Skeletal muscle cell (primary cell): ENCODE measurements at places on chromosomes 5 and 9.

- DNase-seq: no peak
Observed at GRCh38 chr5:91176288-91177016, 206.7 kb downstream of the ARRDC3 start.

DNA sequence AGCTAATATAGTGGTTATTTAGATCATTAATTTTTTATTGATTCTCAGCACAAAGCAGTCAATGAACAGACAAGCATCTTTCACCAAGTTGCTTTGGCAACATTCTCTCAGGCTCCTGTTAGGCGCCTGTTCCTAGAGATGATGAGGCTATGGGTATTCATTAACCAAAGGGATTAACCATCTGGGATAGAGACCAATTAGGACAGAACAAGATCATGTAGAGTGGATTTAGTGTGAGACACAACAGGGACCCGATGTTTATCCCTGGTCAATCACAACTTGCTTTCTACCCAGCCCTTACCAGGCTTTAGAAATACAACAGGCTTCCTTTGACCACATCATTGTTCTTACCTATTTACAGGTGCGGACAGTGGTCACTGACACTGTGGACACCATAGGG lies 82.2 kb downstream of the PJA2 start:
- no peak for DNase-seq

DNA sequence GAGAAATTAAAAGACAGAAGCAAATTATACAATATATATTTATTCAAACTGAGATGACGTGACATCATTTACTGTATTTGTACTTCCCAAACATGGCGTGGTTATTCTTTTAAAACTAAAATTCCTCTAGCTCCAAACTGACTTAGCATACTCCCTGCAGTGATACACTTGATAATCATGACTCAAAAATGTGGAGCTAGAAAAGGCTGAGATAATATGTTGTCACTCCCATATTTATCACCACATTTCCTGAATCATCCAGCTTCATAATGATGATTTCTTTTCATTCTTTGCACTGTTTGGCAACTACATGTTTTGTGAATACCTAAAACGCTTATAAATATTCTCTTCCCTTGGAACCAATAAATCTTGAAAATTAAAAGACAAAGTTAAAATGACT lies 341.0 kb downstream of the EBF1 start:
- no peak for DNase-seq

DNA sequence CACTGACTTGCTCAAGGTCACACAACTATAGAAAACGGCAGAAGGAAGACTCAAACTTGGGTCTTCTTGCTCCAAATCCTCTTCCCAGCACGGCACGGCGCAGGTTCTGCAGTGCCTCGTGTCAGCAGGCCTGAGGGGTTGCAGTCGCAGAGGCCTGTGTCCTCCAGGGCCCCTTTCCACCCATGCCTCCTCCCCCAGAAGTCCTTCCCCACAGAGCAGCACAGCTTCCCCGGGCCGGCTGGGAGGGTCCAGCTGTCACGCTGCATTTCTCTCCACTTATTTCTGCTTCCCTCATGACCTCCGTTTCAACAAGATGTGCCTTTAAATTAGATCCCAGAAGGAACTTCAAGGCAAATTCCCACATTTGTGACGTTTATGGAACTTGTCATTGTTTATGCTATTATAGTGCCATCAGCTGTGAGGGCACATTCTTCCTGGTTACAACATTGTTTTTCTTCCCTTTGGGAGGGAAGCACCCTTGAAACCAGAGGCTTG lies 148.4 kb downstream of the C5orf15 start:
- no peak for DNase-seq

DNA sequence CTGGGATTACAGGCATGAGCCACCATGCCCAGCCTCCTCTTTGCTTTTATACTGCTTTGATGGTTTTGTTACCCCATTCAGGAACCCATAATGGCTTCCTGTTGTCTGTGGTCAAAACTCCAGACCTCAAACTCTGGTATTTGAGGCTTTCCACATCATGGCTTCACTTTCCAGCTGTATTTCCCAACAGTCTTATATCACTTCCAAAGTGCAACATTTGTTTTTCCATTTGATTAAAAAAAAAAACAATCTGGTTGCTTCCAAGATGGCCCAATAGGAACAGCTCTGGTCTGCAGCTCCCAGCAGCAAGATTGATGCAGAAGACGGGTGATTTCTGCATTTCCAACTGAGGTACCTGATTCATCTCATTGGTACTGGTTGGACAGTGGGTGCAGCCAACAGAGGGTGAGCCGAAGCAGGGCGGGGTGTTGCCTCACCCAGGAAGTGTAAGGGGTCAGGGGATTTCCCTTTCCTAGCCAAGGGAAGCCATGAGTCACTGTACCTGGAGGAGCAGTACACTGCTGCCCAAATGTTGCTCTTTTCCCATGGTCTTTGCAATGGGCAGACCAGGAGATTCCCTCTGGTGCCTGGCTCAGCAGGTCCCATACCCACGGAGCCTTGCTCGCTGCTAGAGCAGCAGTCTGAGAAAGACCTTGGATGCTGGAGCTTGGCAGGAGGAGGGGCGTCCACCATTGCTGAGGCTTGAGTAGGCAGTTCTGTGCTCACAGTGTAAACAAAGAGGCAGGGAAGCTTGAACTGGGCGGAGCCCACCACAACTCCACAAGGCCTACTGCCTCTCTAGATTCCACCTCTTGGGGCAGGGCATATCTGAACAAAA lies 458.4 kb downstream of the KDM4C start:
- DNase-seq: peak; percentile 28

DNA sequence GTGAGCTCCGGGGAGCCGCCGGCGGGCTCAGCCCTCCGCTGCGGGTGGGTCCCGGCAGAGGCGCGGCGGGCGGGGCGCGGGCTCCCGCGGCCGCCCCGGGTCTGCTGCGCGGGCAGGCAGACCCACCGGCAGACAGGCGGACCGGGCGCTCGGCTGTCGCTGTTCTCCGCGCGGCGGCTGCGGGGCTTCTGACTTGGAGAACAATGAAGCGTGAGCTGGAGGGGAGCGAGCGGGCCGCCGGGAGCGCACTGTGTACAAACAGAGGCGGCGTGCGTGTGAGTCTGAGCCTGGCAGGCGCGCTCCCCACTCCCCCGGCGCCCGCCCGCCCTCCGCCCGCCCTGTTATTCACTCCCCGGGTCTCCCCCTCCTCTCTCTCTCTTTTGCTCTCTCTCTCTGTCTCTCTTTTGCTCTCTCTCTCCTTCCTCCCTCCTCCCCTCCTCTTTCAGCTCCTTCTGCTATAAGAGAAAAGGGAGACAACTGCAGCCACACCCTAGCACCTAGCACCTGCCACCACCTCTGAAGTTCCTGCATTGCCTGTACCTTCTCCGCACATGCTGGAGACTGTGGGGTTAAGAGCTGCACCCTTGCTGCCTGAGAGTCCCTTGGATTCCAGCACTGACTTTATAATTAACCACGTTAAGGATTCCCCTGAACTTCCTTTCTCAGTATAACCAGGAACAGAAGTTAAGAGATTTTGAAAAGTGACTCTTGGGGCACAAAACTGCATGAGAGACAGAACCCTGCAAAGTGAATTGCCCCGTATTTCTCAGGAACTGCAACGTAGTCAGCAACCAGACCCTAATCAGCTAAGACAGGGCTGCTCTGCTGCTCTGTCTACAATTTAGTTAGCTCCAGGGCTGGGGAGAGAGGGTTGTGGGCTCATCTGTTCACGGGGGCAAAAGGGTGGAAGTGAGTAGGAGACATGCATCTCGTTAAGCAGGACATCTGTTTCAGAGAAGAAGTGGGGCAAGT lies at the start of gene EDIL3:
TSS of gene EDIL3 (minus strand) at position 277 of the 972 bp plus-strand sequence. CDS start 506 bp downstream, outside the sequence.
- DNase-seq: no peak

- DNase-seq: no peak
Observed at GRCh38 chr5:113302120-113302519, 132.7 kb downstream of the TSSK1B start.

DNA sequence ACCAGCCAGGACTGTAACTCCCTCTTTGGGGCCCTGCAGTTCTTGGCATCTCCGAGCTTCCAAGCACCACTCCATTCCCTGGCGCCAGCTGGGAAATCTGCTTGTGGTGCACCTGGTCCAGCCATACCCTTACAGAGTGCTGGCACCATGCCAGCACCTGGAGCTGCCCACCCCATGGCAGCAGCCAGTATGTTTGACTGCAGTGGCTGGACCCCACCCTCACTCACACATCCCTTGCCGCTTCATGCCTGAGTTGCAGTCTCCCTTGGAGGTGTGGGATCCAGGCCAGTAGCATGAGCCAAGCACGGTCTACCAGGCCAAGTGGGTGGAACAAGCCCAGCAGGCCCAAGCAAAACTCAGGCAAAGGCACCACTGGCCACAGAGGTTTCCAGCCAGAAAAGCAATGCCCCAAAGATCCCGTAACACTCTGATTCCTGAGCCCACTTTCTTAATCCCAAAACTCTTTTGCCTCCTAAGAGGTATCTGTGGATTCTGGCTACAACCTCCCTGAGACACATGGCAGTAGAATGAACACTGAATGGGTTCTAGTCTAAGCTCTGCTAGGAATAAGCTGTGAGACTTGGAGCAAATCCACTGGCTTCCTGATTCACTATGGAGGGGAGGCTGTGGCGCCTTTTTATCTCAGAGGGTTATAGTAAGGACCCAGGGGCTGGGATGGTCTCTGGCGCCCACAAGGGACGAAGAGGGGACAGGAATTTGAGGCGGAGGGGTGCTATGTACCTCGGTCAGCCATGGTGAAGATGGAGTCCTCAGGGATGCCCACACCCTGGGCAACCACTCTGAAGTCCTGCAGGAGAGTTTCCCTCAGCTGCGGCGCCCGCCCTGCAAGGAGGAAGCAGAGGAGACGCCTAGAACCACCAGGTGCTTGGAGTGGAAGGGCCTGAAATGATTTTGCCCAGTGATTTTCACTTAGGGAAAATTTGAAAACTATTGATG lies 5.6 kb downstream of the AMBP start:
- no peak for DNase-seq

DNA sequence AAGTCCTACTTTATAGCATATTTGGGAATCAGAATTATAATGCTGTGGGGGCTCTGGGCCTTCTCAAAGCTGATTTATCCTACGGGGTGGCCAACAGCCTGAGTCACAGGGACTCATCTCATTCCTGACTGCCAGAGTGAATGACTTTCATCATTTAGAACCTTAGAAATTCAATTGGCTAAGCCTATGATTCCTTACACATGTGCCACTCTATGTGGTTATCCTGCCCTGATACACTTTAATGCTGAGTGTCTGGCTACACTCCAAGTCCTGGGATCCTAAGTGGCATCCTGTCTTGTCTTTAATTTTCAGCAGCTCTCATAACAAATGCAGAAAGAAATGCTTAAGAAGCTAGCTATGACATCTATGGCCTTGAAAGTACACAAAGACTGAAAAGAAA lies 75.2 kb upstream of the FREM1 start:
- DNase-seq: no peak

DNA sequence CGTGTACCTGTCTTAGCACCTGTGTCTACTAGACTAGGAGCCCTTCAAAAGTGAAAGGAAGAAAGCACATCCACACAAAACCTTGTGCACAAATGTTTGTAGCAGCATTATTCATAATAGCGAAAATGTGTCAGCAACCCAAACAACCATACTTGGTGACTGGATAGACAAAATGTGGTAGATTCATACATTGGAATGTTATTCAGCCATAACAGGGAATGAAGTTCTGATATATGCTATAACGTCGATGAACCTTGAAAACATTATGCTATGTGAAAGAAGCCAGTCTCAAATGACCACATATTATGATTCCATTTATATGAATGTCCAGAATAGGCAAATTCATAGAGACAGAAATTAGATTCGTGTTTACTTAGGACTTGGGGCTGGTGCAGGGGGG lies 57.8 kb upstream of the LARP1 start:
- no peak for DNase-seq
